ENCODE measurements at places on chromosomes 13 and 19. TPM values are rescaled to one million over a fixed set of nuclear protein-coding genes. Genes with fewer than 3 reads are reported as not detected.

ATP13A1 gene
- total RNA-seq: 48.7 TPM

ZNF525 gene
- total RNA-seq: 16.2 TPM

TMEM145 gene
- not detected for total RNA-seq

EFNB2 gene
- total RNA-seq: 0.07 TPM

ZNF534 gene
- not detected for total RNA-seq

MATK gene
- total RNA-seq: 12.7 TPM

PRRG2 gene
- total RNA-seq: 0.52 TPM

STOML3 gene
- not detected for total RNA-seq

U2AF1L4 gene
- total RNA-seq: 41.8 TPM

ERVK3-1 gene
- 27.7 TPM for total RNA-seq

ATXN8OS gene
- total RNA-seq: not detected
